ENCODE measurements at places on chromosomes 1 and 21.

DNA sequence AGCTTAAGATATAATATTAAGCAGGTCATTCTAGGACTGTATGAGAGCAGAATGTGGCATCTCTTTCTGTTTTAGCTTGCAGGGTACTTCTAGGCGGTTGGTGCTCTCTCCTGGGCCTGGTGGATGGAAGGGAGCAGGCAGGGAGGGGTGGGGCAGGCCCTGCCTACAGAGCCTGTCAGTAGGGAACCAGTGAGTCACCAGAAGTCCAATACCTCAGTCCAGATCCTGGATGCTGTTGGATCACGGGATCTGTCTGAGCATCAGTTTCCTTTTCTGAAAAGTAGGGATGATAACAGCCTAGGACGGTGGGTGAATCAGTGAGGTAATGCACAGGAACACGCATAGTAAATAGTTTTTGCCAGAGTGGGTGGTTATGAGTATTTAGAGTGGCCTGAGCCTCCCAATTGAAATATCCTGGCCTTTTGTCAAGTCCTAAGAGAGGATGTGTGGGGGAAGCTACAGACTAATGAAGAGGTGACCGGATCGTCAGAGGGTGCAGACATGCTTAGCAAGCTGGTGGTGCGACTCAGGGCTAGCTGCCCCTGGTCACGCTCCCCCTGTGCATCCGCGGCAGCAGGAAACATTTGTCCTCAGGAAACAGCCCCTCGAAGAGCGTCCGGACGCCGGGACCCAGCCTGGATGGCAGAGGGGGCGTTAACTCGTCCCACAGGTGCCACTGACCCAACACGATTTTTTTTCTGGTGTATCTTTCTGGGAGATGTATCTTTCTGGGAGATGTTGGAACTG, 23.9 kb downstream of the NAV1 start:
- peak; percentile 20 for DNase-seq

GRCh38 chr1:8061210-8061609, 35.1 kb upstream of the ERRFI1 start:
- DNase-seq: no peak

GRCh38 chr1:91701472-91701869, 184.5 kb downstream of the TGFBR3 start:
- DNase-seq: no peak

DNA sequence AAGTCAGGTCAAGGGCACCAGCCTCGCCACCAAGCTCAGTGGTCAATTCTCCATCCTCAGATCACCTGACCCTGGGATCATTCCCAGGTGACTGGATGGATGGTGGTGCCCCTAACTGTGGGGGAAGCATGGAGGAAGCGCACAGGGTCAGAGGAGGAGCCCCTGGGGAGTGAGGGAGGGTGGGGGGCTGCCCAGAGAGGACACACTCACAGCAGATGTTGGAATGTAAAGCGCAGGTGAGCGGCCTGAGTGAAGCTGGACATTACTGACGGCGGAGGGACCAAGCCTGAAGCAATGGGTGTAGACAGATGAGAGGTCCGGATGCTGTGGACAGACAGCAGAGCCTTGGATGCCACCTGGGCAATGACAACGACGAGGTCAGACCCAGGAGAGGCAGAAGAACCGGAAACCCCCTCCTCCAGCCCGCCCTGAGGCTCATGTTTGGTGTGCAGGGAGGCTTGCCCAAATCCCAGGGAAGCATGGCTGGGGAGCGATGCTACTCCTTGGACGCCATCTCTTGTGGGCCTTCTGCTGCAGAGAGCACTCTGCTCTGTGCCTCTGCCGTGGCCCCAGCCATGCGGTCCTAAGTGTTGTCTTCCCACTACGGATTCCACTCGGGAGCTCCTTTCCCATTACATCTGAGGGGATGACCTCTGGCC, 5.7 kb upstream of the CPLANE2 start:
- DNase-seq: no peak

GRCh38 chr1:156914440-156914856, 6.0 kb upstream of the LRRC71 start:
- no peak for DNase-seq

GRCh38 chr1:54934869-54935268, 45.6 kb upstream of the TMEM61 start:
- no peak for DNase-seq

DNA sequence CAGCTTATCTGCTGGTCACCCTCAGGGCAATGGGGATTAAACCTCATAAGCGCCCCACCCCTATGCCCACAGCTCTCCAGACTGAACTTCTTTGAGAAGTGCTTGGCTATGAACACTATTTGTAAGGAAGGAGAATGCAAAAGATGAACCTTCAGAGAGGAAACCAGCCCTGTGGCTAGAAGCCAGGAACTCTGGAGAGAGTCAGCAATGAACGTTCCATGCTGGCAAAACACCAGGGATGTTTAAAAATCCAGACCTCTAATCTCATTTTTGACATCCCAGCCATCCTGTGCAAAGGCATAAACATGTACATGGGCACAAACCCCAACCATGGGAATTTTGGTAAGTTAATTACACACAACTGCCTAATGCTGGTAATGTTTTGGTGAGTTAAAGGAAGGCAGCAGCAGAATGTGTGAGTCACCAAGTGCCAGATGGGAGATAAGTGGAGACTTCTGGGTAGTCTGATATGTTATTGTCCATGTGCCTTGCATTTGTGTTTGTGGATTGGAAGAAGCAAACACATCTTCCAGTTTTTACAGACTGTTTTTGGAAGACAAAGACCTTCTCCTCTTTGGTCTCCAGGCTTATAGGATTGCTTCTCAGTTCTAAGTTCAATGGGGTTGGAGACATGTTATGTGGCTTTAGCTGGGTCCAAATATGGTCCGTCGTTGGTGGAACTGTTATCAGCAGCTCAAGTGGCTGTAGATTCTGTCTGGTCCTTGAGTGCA, 174.1 kb upstream of the ETV3 start:
- DNase-seq: no peak

DNA sequence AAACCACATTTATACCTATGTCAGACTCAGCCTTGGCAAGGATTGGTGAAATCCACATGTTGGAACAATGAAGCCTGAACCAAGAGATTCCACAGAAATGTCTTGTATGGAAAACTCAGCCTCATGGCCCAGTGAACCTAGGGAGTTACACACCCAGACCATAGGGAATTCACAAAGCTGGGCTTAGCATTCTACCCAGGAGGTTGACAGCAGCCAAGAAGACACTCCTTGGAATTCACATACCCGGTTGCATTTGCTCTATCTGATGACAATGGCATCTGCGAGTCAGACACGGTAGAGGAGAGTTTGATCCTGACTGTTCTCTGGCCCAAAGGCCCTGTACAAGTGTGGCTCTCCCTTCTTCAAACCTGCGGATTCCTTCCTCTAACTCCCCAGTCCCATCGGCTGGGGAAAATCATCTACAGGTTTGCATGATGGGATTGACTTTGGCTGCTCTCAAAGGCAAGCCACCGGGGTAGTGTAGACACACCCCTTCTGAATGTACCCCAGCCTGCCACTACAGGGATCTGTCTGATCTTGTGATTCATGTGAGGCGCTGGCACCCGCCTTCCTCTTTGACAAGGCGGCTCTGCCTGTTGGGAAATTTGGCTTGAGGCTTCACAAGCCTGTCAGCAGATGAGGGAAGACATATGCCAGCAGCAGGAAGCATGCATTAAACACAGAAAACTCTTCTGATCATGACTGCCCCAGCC, 297.3 kb upstream of the KAZN start:
- no peak for DNase-seq

GRCh38 chr1:201555593-201555945, 16.6 kb downstream of the NAV1 start:
- no peak for DNase-seq

GRCh38 chr21:16866851-16867250, 646.0 kb upstream of the CXADR start:
- no peak for DNase-seq

GRCh38 chr1:19011845-19012231, 55.4 kb upstream of the IFFO2 start:
- no peak for DNase-seq

DNA sequence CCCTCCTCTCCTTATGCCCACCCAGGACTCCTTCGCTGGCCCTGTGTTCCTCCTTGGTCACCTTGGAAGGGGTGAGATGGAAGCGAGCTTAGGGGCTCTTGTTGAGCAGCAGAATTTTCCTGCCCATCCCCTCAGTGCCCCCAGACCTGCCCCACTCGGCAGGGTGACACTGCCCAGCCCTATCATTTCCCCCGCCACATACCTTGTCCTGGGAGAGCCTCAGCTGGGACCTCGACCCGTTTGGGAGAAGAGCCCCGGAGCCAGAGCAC, 1.4 kb upstream of the FNDC5 start:
- DNase-seq: peak; percentile 38

- no peak for DNase-seq
Observed at GRCh38 chr1:156276966-156277381, 5.7 kb downstream of the SMG5 start.

DNA sequence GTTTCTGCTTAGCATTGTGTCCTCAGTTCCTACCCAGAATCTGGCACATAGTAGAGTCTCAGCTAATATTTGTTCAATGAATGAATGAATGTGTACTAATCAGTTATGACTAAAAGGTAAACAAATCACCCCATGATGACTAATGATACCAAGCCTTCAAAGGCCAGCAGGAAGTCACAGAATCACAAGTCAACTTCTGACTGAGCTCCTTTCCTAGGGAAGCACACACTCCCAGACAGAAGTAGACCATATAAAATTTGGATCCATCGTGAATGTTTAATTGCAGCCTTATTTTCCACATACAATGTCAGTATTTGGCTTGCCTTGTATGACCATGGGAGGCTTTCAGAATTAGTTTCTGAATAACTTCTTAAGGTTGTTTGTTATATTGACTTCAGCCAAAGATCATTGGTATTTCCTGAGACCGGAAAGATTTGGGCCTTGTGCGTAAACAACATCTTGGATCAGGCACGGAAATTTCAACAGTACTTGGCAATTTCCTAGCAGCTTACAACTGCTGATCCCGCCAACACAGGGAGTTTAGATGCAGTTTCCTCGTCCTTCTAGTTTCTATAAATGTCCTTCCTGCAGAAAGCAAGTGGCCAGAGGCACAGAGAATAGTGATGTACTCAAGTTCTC, 185.9 kb upstream of the ATP1B1 start:
- no peak for DNase-seq

DNA sequence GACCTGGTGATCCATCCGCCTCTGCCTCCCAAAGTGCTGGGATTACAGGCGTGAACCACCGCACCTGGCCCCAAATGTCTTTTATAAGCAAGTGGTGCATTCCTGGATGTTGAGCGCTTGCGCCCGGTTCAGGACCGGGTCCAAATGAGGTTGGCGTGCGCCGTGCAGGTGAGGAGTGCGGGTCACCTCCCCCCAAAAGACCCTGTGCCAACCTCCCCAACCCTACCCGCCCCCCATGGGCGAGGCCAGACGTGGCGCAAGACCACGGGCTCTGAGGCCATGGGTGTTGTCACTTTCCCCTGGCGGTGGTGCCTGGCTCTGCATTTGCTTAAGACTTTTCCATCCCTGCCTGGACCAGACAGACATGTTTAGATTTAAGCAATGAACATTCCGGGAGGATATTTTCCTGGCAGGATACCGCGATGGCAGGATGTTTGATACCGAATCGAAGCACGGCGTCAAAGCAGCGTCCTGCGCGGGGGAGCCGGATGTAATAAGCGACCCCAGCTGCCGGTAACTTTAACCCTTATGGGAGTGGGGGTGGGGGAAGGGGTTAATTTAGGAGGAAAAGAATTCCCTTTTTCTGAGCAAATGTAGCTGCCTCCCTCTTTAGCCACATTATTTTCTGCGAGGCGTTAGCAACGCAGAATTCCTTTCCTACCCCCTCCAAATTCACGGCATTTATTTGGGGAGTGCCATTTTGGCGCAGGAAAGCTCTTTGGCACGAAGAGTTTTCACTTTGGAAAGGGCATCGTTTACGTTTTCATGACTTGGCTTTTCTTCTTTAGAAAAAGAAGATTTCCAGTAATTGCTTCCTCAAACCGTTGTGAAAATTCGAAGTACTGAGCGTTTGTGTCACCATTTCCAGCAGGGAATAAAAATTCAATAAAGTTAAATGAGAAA, 27.8 kb upstream of the RNF187 start:
- DNase-seq: no peak

GRCh38 chr1:171738911-171739310, 3.0 kb downstream of the VAMP4 start:
- no peak for DNase-seq

GRCh38 chr1:208158640-208159554, 85.3 kb downstream of the PLXNA2 start:
- no peak for DNase-seq

DNA sequence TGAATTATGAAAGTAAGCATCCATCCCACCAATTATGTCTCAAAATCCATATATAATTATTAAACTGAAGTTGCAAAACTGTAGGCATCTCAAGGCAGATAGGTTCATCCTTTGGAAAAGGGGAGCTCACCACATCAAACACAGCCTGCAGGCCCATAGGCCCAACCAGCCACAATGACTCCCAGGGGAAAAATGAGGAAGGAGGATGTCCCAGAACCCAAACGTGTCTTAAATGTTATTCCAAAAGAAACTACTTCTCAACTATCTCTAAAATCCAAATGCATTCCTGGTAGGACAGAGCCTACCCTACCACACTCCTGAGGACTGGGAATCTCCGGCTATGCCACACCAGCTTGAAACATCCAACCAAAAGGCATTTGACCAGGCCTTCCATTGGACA, 12.8 kb downstream of the TIAM1 start:
- no peak for DNase-seq

DNA sequence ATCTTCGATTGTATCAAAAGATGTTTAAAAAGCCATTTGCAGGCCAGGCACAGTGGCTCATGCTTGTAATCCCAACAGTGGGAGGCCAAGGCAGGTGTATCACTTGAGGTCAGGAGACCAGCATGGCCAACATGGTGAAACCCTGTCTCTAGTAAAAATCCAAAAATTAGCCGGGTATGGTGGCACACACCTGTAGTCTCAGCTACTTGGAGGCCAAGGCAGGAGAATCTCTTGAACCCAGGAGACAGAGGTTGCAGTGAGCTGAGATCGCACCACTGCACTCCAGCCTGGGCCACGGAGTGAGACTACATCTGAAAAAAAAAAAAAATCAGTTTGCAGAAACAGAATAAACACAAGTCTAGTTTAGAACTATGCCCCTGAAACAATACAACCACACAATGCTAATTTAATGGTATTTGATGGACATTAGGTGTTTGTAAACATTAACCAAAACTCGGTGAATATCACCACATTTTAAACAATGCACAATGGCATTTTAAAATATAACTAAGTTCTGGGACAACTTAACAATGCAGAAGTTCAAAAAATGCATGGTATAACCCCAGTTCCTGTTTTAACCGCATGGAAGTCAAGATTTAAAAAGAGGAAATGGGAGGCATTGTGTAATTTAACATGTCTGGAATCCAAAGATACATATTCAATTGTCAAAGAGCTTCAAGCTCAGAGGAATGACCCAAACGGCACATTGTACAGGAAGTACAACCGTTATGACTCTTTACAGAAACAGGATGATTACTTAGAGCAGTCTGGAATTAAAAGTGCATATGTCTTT, 7.1 kb upstream of the PTTG1IP start:
- no peak for DNase-seq

DNA sequence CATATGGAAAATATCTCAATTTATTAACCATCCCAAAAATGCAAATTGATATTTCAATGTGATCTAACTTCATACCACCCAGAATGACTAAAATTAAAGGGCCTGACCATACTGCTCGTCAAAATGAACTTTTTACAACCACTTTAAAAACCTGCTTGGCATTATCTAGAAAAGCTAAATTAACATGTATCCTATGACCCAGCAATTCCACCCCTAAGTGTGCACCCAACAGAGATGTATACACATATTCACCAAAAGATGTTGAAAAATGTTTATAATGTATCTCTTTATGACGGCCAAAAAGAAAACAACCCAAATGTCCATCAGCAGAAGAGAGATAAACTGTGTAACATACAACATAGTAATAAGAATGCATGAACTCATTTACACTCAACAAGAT, 1.6 kb upstream of the BCAR3 start:
- no peak for DNase-seq

Data from mesothelial cell of epicardium (in vitro differentiated cells).